ENCODE measurements at places on chromosomes 6 and 20.
A peak's percentile ranks its signal among the peaks of the same experiment; 100 is the strongest.

DNA sequence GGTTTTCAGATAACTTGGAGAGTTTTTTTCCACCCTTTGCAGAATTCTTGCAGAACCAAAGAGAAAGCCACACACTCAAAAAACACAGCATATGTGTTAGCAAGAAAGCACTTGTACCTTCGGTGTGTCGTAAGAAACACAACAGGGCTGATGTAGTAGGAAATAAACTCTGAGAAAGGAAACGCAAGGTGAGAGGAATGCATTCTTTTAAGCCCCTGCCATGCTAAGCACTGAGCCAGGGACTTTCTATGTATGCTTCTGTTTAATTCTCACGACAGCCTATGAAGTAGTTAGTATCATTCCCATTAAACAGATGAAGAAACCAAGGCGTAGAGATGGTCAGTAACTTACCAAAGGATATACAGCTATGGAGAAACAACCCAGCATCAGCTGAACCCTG is 23.1 kb downstream of the NEDD9 start:
- no peak for DNase-seq

DNA sequence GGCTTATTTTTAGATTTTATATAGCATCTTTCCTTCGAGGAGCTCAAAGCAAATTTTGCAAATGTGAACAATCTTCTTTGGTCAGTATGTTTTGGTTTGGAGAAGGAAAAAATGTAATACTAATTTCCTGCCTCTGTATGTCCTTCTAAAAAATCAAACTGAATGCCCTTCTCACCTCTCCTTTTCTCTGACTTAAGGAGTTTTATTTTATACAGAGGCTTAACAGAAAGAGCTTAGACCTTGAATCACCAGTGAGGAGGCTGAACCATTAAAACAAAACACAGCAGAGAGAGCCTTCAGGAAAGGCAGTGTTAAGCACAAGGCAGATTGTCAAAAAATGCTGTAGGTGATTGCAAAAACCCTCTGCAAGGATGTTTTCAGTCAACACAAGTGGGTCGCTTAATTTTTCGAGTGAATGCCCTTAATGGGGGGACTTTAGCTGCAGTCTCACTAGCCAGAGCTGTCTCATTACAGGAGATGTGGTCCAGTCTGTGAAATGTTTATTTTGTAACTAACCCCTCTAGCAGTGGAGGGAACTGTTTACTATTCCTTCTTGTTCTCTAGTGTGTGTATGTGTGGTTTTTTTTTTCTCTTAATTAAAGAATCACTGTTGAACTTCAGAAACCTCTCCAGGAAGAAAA is 481.3 kb upstream of the CITED2 start:
- peak; percentile 12 for DNase-seq

- no peak for DNase-seq
These were observed 230.6 kb downstream of the SOD2 start for GRCh38 chr6:159462431-159462830.

DNA sequence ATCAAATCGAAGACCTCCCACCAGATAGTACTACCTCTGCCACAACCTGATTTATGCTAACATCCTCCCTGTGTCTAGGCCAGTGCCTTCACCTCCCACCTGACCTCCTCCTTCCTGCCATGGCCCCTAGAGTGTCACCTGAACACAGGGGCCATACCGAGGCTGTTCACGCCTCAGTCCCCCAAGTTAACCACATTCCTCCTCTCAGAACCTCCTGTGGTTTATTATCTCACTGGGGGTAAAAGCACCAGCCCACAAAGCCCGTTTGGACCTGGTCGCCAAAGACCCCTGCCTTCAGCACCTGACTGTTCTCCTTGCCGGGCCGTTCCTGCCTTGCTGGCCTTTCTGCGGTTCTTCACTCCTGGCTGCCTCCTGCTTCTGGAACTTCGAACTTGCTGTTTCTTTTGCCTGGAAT is 13.7 kb downstream of the MAS1 start:
- no peak for DNase-seq

DNA sequence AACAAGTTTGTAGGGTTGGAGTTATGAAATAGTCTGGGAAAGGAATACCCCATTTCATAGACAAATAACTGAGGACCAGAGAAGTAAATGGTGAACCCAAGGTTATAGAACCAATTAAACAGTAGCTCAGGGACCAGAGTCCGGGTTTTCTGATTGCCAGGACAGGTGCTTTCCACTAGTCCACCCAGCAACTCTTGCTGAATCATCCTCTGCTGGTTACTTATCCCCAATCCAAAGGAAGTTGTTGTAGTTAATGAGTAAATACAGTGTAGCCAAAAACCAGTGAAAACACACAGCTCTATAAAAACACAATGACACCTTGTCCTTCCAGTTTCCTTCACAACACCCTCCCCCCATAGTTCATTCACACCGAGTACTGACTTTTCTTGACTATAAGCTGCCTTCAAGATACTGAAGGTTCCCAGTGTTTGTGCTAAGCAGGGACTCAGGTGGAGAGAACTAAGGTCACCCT is 766 bp upstream of the TINAG start:
- no peak for DNase-seq

GRCh38 chr6:136037242-136037875 is 185.9 kb downstream of the PDE7B start:
- no peak for DNase-seq

- no peak for DNase-seq
These were observed 18.2 kb downstream of the FBXL4 start for GRCh38 chr6:98929498-98930060.

GRCh38 chr20:40807821-40808170 is 118.8 kb upstream of the MAFB start:
- no peak for DNase-seq

DNA sequence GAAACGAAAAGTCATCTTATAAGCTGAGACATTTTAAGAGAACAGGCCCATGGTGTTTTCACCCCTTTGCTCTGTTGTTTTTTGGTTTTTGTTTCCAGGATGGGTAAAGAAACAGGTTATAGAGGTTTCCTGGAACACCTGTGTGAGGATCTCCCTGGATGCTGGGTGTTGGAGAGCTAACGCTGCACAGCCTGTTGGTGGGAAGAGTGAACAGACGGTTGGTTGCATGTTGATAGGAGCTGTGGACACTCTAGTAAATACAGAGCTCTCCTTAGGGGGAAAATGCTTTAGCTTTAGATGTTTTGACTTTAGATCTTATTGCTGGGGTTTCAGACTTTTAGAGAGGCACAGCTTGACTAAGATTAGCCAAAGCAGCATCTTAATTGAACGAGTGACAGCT is 235.2 kb downstream of the SOX4 start:
- no peak for DNase-seq

- DNase-seq = no peak
These were observed 17.2 kb downstream of the KCNK17 start for GRCh38 chr6:39296745-39297640.

All from DMS153 (cell line).